Inflammatory macrophage (primary cell): ENCODE measurements at places on chromosomes 16 and 17.

GRCh38 chr17:34533806-34534527, 45.4 kb upstream of the TMEM132E start:
- DNase-seq, result no peak

DNA sequence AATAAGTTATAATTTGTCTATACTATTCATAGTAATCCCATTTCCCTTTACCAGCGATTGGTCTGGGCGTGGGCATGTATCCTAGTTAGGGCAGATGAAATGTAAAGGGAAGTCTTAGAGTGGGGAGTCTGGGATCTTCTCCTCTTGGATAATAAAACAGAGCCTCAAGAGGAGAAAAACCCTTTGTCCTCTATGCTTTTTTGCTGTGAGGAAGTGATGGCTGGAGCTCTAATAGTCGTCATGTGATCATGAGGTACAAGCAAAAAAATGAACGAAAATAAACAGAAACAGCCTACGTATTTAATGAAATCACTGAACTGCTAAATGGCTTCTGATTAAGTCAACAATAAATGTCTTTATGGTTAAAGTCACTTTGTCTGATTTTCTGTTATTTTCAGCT, 26.8 kb downstream of the EFCAB5 start:
- peak; percentile 27 for DNase-seq

- no peak for DNase-seq
These were observed 1.6 kb upstream of the CDH16 start for GRCh38 chr16:66920299-66920590.

DNA sequence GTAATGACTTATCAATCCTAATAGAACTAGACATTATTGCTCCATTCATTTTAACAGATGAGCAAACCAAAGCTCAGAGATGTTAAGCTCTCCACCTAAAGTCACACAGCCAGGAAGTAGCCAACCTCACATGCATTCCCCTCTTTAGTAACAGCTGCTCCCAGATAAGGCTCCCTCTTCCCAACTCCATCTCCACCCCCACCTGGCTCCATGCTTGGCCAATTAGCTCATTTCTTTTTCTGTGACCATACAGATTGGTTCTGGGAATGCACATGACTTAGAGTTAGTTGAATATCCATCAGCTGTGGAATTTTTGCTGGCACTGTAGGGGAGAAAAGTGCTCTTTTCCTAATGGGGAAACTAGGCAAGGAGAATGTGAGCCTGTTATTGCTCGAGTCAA, 13.0 kb downstream of the CBLN1 start:
- no peak for DNase-seq

DNA sequence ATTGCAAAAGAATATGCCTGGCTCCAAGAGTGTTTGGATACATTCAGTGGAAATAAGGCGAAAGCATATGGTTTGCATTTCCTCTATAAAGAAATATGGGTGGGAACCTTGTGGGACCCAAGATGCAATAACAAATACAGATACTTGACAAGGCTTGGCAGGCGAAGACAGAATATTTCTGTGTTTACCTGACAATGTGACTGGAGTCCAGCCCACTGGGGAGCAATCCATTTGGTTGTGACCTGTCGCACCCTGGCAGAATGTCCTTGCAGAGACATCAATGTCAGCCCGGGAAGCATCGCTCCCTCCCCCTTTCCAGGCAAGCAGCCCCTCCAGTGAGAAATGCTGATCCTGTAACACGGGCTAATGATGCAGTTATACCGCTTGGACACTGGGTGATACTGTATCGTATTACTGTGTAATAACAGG, 296.6 kb downstream of the MAF start:
- no peak for DNase-seq

DNA sequence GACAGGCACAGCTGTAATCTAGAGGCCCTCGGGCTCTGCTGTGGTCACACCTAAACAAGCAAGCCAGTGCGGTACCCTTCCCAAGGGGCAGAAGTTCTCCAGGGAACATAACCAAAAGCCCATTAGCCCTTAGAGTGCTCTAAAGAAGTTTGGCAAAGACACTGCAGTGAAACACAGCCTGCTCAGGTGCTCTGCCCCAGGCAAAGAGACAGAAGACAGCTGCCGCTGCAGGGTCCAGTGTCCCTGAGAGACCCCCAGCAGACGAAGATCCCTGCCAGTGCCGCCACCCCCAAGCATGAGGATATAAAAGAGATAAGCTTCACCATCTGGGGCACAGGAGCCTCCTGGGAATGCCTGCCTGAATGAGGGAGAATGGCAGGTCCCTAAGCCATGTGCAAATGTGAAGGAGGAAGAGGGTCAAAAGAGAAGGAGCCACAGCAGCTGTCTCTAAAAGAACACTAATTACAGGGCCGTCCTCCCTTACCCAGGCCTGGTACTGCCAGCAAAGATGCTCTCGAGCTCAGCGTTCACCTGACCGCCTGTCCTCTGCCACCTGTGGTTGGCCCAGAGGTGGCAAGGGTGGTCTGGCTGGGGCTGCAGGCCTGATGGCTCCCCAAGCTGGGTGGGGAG, 29.7 kb downstream of the CUEDC1 start:
- DNase-seq, result no peak

- no peak for DNase-seq
These were observed 236.7 kb upstream of the CIBAR2 start for GRCh38 chr16:85348911-85349334.

DNA sequence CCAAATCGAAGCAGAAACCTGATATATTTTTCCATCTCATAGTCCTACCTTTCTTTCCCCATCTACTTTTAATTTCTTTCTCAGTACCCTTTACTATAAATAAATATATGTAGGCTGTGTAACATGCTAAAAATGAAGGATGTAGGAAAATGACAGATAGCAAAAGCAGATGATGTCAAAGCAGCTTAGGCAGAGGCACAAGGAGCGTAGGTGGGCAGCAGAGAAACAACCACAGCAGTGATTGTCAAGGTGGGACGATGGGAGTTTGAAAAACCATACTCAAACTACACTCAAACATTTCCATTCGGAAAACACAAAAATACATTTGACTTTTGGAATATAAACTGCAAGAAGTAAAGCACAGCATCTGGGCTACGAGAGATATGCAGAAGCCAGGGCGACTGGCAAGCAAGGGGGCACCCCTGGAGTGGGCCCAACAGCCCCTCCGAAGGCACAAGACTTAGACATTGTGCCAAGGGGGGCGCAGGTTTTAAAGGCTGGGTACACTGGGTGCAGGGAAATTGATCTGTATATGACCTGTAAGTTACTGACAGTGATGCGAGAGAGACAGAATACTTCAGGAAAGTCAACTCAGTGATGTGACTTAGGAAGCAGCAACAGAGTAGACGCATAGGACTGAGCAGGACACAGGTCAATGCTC, 31.1 kb downstream of the SNN start:
- no peak for DNase-seq

GRCh38 chr16:23288209-23288608, 13.9 kb upstream of the SCNN1B start:
- DNase-seq, result no peak

GRCh38 chr17:39852239-39852638, 11.9 kb downstream of the IKZF3 start:
- no peak for DNase-seq

- DNase-seq, result no peak
These were observed 195.0 kb downstream of the ENGASE start for GRCh38 chr17:79269620-79270019.

GRCh38 chr17:57774872-57775271, 29.8 kb upstream of the CCDC182 start:
- no peak for DNase-seq

GRCh38 chr16:51236583-51236982, 85.5 kb upstream of the SALL1 start:
- no peak for DNase-seq

DNA sequence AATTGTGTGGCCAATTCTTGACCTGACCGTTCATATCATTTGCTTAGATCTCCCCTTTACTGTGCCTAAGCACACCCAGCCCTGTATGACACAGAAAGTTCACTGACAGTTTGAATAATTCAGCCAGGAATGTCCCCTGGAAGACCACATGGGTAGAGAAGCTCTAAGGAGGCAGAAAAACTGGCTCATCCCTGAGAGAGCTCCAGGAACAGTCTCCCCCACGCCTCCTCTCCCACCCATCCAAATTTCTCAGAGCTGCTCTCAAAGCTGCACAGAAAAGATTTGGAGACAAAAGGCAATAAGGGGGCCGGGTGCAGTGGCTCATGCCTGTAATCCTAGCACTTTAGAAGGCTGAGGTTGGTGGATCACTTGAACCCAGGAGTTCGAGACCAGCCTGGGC, 11.2 kb downstream of the PRAC1 start:
- no peak for DNase-seq

DNA sequence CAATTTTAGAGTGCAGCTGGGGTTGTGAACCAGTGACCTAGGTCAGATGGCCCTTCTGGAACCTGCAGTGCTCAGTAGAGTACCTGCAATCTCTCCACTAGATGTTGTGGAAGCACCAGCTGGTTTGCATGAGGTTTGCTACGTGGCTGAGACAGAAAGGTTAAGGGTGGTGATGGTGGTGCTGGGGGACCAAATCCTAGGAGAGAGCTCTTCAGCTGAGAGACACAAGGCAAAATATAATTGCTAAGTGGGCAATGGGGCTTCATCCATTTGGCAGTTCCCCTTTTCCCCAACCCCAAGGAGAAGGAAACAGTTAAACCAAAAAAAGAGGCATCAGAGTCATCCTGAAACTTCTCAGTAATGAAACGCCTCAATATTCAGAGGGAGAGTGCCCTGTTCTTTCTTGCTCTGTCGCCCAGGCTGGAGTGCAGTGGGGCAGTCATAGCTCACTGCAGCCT, 13.9 kb downstream of the ITPRIPL2 start:
- DNase-seq, result peak; percentile 13

GRCh38 chr16:31429314-31429713, 1.2 kb upstream of the COX6A2 start:
- DNase-seq, result no peak

DNA sequence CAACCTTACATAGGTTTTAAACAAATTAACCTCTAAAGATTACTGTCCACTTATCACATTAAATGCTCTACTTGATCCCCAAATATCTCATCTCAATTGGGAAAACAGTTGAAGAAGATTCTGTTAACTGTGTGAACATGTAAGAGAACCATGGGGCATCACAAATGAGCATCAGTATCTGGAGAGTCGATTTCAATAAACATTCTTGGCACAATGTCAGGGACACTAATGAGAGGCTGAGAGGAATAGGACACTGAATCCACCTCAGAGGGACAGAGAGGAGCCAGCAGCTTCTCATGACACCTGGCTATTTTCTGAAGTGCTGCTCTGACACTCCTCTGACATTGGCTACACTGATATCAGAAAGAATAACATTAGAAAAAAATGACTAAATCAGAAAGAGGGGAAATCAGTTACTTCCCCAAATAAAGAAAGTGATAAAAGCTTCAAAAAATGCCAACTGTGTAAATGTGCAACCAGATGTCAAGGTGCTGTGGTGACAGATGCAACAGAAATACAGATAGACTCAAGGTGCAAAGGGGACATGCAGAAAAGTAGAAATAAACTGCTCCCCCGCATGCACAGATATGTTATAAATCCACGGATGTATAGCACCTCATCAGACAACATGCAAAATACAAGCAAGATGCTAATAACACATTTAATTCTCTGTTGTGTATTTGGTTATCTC, 67.4 kb downstream of the SNX11 start:
- no peak for DNase-seq

DNA sequence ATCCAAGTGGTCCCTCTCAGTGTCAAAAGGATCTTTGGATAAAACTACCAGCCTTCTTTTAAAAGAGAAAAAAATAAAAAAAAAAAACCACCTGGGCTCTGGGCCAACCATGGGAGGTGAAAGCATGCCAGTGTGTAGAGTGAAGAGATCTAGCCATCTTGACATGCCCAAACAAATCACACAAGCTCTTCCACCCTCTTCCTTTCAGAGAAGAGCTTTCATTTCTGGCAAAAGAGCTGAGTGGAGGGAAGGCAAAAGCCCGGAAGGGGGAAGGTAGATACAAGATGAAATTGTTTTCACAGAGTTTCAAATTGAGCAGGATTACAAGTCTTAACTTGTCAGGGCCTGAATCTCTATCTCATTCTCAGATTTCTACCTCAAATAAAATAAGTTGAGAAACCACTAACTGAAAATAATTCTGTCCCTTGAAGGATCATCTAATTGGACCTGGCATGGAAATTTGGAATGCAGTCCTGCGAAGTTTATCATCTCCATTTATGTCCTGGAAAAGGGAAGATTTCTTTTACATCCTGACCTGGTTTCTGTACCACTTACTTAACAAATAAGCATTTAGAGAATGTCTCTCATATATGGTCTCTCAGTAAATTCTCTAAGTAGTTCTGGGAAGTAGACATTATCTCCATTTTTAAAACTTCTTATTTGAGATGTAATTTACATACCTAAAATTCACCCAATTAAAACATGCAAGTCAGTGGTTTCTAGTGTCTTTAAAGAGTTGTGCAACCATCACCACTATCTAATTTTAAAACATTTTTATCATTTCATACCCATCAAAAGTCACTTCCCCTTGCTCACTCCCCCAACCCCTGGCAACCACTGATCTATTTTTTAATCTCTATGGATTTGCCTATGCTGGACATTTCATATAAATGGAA, 93.7 kb downstream of the TANGO6 start:
- no peak for DNase-seq

DNA sequence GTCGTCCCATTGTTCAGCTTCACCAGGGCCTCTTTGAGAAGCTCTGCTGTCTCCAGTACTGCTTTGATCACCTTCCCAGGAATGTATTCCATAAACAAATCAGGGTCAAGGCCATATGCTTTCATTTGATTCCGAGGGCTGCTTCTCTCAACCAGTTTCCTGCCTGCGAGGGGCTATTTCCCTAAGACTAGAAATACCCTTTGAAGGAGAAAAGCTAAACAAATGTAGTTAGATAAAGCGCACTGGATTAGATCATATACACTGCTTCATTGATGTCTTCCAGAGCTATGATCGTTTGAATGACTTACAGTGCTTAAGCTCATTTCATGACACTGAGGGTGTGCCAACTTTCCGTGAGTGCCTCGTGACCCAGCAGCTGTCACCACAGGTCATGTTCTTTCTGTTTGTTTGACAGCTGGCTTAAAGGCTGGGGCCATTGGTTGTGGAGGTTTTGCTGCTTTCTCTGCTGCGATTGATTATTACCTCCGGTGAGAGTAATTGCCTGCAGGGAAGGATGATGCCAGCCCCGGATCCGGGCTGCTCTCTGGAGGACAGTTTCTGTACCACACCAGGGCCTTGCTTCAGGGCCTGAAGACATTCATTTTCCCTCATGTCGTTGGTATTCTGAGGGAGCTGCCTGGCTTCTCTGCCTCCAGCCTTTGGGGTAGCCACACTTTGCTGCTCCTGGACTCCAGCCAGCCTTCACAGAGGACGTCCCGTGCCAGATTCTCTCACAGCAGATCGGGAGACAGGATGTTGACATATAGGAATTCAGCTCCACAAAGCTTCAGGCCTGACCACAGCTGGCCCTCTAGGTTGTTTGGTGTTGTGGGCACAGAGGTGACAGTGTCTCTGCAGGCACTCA, 3.9 kb downstream of the TIMM22 start:
- no peak for DNase-seq

- peak; percentile 92 for DNase-seq
These were observed 29.2 kb upstream of the LRRC75A start for GRCh38 chr17:16521070-16521727.
